ENCODE measurements at places on chromosomes 1 and 21.

- no peak for DNase-seq
Measured at GRCh38 chr1:10726355-10726754, 70.1 kb downstream of the CASZ1 start.

DNA sequence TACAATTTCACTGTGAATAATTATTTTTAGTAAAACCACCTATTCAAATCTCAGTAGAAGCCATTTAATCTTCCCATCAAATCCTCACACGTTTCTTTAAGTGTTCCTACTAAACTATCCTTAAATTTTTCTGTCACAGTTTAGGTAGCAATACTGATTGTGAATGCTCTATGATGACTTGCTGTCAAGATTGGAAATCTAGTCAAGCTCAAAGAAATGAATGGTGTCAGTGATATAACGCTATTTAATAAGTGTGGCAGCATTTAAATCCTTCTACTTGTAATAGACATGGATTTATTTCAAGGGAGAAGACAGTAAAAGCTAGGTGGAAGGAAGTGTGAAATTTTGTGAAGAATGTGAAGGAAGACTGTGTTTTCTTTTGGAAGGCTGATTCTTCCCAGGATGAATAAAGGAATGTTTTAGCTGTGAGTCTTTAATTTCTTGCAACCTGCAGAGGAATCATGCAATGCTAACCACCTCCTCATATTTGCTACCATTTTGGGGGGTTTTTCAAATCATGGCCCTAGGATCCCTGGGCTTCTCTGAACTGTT is 936.7 kb upstream of the NEGR1 start:
- no peak for DNase-seq

GRCh38 chr1:203082571-203083462 is 3.0 kb downstream of the MYOG start:
- no peak for DNase-seq

DNA sequence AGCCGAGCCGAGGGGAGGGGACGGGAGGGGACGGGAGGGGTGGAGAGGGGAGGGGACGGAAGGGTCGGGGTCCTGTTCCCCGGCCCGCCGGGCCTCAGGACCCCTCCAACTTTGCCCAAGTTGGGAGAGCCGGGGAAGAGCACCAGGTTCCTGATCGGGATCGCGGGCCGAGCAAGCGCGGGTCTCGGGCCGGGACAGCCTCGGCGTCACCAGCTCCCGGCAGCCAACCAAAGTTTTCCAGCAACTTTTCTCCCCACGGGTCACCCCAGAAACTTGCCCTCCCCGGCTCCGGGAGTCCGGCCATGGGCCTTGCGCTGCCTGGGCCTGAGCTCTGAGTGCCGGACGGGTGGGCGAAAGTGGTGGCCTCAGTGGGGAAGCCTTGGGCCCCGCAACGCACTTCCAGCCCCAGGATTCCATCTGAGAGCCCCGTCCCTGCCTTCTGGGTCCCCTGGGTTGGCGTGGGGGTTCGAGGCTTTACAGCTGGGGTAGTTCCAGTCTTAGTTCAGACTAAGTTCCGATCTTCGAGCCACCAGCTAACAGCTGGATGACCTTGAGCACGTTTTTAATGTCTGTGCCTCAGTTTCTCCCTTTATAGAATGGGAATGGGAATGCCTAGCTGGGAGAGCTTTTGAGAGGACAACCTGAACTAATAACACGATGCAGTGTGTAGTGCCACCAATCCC is 458 bp downstream of the ZC3H12A start:
- no peak for DNase-seq

- no peak for DNase-seq
Measured at GRCh38 chr1:223496883-223497282, 103.7 kb downstream of the CCDC185 start.

GRCh38 chr1:41537788-41538351 is 53.4 kb upstream of the EDN2 start:
- DNase-seq: no peak

DNA sequence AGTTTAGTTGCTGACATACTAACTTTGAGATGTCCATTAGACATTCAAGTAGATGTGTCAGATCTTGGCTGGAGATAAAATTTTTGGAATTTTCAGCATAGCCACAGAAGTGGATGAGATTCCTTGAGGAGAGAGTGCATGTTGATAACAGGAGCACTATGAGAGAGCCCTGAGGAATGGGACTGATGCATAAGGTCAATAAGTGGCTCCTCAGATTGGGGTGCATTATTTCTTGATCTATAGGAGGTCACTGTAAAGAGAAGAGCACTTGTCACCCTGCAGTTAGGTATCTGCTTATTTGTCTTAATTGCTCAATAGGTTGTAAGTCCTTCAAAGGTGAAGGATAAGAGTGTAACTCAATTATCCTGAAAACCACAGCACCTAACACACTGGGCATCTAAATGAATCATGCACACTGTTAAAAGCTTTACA is 52.0 kb upstream of the TACSTD2 start:
- no peak for DNase-seq

- DNase-seq: no peak
Measured at GRCh38 chr1:203671521-203672278, 45.1 kb downstream of the ATP2B4 start.

- no peak for DNase-seq
Measured at GRCh38 chr1:47738560-47739182, 258.5 kb downstream of the TRABD2B start.

DNA sequence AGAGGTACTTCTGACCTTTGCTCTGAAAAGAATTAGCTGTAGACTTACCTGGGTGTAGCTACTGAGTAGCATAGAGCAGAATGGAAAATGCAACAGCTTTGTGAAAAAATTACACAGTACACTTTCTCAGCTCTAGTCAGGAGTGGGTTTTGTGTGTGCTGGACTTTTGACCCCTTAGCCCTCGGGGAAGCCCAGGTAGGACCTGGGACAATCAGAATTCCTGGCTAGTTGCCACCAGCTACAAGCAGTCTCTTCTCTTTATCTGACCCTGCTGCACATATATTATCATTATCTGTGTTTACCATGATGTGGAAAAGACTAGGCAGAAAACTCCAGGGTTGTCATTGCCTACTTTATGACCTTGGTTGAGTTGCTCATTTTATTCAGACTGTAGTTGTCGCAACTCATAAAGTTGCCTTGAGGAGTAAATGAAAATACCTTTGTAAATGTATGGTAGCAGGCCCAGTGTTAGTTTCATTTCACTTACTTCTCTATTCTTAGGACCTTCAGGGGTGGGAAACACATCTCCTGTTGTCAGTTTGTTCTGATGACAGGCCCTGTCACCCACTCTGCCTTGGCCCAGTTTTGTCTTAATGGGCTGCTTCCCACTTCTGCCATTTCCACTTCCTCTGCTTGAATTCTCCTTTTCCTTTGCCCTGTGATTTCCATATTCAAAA is 5.4 kb downstream of the NEK7 start:
- DNase-seq: no peak

DNA sequence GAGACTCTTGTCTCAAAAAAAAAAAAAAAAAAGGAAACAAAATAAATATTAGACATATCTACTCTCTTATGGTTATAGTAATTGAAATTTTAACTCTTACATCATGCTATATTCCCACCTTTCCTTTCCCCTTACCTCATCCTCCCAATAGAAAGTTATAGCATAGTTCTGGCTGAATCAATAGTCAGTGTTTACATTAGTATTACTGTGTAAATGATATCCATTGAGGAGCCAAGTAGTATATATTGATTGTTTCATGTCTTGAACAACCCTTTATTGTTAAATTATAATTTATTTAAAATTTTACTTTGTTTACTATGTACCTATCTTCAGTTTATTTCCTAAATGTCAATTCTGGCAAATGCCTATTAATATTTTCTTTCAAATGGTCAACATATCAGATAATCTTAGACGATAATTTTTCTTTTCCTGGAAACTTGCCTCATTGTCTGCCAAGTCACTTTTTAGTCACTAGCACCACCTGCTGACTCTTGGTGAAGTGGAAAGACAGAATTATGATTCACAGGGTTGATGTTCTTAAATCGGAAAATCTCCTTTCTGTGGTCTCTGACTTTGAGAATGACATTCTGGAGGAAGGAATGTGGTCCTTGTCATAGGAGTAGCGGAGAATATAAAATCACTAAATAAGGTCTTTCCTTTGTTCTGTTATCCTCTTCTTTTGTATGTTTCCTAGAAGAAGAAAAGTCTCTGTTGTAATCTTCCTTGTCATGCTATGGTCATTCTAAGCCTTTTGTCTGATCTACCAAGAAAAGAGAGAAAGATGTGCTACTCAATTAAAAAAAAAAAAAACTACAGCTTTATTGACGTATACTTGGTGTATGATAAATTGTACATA is 8.6 kb downstream of the HJV start:
- DNase-seq: peak; percentile 71

- DNase-seq: no peak
Measured at GRCh38 chr1:15858069-15858670, 10.7 kb downstream of the SPEN start.

GRCh38 chr1:159829273-159829634 is 2.6 kb downstream of the SLAMF8 start:
- no peak for DNase-seq

DNA sequence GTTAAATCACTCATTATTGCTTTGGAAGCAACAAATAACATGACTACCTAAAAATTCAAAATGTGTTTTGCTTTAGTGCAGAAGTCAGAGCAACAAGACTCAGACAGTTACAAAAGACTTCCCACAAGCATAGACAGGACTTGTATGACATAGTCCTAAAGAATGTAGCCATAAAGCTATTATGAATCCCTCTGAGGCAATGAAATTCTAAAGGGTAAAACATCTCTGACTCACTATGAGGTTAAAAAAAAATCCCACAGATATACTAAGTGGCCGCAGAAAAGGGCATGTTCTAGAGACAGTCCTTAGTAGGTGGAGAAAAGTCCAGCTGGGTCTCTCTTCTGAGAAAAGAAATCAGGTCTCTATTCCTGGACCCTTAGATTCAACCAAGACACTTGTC is 4.9 kb downstream of the PRKAB2 start:
- DNase-seq: no peak

GRCh38 chr1:242216368-242216767 is 217.5 kb upstream of the MAP1LC3C start:
- DNase-seq: no peak

DNA sequence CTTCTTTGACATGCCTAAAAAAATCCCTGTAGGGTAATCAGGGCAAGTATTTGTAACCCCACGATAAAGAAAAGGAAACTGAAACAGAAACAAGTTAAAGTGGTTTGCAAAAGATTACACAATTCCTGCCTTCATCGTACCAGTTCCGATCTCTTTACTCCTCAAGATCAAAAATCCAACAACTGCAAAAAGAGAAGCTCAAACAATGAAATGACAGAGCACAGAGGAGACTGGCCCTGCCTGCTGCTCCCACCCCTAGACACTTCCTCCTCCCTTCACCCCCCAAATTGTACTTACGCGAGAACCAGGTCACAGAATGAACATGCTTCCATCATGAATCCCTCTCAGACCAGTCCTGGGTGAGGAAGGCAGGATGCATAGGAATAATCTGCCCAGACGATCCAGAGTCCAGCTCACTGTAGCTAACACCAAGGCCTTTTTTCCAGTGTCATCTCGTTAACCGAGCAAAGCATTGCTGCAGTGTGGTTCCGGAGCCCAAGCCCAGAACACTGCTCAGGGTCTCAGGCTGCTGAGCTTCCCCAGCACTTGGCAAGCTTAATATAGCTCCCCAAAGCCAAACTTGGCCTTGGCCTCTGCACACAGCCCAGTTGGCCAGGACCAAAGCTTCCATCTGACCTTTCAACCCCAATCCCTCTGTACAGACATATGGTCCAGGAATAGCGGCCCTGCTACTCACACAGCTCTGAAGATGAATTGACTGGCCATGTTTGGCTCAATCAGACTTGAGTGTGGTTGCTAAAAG is 20.3 kb downstream of the RXRG start:
- peak; percentile 16 for DNase-seq

GRCh38 chr1:62299426-62300200 is 19.6 kb downstream of the KANK4 start:
- no peak for DNase-seq

GRCh38 chr1:233945573-233945972 is 41.1 kb downstream of the SLC35F3 start:
- no peak for DNase-seq

DNA sequence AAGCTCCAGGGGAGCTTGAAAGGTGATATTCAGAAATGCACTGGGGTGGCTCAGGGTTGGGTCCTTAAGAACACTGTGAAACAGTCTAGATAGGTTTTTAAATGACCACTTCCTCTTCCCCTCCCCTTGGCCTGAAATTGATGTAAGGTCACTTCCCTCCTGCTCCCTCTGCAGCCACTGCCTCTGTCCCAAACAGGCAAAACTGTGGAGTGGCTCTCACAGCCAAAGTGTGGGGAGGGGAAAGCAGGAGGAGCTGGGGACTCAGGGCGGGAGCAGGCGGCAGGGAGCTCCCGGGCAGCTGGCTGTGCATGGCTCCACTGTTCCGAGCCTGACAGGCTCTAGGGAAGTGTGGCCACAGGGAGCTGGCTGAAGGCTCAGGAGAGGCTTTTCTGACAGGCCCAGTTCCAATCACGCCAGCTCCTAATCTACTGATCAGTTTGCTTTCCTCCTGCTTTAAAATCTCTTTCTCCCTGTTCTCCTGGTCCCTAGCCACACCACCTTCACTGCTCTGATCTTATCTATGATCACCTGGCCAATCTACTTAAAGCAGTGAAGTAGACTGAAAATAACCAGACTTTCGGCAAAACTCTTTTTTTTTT is 5.1 kb upstream of the CSRP1 start:
- DNase-seq: no peak

Measured in CD4-positive, alpha-beta T cell treated with Interleukin-6 at 100 ng/mL for 8 hours (primary cell).